ENCODE measurements at places on chromosomes 7 and 10.

DNA sequence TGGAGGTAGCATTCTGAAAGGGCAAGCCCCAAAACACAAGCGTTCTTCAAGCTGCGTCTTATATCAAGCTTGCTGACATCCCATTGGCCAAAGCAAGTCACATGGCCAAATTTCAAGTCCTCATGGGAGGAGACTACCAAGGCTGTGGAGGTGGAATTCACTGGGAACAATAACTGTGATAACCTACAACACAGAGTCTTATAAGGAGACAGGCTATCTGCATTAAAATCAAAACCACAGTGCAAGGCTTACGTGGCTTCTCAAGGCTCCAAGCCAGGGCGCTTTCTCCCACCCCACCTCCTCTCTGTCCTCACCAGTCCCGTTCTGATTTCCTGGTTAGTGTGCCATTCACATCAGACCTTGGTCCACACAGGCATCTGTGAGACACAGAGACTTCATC is 39.4 kb downstream of the ADRB1 start:
- DNase-seq = no peak

DNA sequence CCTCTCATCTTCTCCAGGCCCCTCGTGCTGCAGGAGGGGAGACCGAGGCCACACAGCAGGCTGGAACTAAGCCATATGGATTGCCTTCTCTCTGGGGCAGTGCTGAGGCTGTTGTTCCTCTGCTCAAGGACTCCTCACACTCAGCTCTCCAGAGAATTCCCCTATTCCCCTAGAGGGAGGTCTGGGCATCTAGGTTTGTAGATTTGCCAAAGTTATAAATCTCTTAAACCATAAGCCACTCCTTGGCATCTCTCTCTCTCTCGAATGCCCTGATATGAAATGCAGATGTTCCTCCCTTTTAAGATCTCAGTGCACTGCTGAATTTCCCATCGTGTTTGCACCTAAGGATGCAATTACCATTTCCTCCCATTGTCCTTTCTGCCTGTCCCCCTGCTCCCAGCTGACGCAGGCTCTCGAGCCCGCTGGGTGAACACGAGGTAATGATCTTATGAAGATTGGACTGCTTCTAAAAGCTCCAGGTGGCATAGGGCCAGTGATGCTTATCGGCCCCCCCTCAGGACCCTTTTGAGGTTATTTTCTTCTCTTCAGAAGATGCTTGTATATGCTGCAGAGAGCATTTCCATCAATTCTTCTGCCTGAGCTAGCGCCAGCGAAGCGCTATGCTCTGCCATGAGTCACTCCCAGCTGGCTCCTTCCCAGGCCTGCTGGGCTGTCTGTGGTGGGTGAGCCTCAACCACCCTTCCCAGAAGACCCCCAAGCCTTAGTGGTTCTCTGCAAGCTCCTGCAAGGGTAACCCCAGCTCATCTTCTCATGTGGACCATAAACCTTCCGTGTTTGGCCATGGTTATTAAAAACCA is 41.6 kb upstream of the AQP1 start:
- DNase-seq = no peak

GRCh38 chr7:36051501-36051900 is 101.6 kb upstream of the EEPD1 start:
- DNase-seq = no peak

- DNase-seq = no peak
Observed at GRCh38 chr7:137203351-137203750, 140.2 kb downstream of the PTN start.

GRCh38 chr7:92076509-92076908 is 57.8 kb downstream of the CYP51A1 start:
- no peak for DNase-seq

DNA sequence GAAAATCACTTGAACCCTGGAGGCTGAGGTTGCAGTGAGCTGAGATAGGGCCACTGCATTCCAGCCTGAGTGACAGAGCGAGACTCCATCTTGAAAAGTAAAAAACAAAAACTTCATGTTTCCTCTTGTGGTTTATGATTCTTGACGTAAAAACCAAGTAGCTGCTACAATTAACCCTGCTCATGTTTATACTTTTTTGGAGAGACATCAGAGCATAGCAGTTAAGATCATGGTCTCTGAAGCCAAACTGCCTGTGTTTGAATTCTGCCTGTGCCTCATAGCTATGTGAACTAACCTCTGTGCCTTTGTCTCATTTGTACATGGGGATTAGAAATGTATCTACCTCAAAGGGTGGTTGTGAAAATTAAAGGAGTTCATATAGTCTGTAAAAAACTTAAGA is 27.2 kb downstream of the SUV39H2 start:
- no peak for DNase-seq

- DNase-seq = no peak
Observed at GRCh38 chr7:157396316-157397035, 59.7 kb downstream of the DNAJB6 start.

- no peak for DNase-seq
Observed at GRCh38 chr10:92913973-92914372, 65.7 kb downstream of the EXOC6 start.

- DNase-seq = no peak
Observed at GRCh38 chr10:74223755-74224529, 72.9 kb downstream of the ADK start.

GRCh38 chr10:30435073-30435422 is 1.1 kb downstream of the MAP3K8 start:
- DNase-seq = no peak

DNA sequence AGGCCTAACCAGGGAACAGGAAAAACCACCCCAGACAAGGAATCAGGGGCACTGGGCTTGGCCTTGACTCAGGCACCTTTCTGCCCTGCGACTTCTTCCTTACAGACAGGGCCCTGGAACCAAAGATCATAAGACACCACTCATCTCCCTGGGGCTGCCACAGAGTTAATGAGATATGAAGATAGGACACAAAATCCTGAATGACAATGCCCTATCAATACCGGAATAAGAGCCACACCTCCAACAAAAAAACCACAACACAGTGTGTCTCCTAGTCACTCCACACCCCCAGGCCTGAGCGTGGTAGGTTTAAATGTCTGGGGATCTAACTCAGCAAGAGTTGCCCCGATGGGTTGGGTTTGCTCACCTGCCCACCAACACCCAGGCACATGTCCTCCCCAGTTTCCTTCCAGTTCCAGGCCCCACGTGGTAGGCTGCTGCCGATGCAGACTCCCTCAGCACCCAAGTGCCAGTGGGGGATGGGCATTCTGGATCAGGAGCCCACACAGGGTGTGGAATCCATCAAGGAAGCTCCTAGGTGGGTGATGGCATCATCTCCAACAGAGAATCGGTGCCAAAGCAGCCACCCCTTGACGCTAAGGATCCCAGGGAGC is 3.9 kb downstream of the DLG5 start:
- no peak for DNase-seq

- DNase-seq = no peak
Observed at GRCh38 chr7:94980418-94981142, 73.2 kb downstream of the PPP1R9A start.

- no peak for DNase-seq
Observed at GRCh38 chr10:118482393-118483331, 112.8 kb downstream of the PRLHR start.

DNA sequence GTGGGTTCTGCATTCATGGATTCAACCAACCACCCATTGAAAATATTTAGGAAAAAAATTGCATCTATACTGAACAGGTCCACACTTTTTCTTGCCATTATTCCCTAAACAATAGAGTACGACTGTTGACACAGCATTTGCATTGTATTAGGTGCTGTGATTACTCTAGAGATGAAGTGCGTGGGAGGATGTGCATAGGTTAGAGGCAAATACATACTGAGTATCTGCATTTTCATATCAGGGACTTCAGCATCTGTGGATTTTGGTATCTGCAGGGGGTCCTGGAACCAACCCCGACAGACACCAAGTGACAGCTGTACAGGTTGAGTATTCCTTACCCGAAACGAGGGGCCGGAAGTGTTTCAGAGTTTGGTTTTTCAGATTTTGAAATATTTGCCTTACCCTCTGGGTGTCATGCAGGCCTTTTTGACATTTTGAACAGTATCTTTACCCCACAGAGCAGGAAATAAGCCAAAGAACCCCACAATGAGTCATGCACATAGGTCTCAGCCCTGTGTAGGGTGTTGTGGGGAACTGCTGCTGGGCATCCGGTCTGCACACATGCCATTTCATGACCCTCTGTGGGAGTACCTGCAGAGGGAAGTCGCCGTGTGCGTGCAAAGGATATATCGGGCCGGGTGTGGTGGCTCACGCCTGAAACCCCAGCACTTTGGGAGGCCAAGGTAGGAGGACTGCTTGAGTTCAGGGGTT is 14.5 kb downstream of the NUDT5 start:
- DNase-seq = peak; percentile 32

GRCh38 chr7:36884910-36885309 is 160.6 kb upstream of the AOAH start:
- no peak for DNase-seq

DNA sequence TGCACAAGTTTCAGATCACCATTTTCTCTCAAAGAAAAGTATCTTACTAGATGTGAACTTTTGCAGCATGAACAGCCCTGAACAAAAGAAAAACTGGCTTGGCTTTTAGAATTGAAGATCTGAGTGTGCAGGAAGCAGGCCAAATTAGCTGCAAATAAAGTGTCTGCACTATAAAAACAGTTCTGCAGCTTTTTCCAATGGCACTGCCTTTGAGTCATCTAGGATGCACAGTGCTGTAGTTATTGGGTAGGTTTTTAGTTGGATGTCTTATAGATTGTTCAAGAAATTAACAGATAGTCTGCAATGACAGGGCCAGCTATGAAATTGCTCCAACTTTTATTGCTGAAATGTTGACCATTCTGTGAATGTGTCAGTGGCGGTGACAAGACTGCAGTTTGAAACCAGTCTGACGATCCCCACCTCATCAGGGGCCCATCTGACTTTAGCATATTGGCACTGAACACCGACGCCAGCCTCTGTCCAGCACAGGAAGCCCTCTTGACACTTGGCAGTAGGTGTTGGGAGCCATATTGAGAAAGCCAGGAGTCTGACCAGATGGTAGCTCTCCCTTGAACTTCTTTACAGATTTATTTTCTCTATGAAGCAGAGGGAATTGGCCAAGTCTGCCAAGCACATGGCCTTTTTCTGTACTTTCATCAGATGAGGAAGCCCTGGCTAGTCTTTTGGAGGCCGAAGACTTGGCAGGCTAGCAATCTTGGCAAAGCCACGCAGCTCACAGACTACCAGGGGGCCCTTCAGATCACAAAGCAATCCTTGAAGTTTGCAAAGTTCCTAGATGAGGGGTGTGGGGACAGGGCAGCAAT is 490.6 kb downstream of the NEBL start:
- DNase-seq = no peak

- DNase-seq = no peak
Observed at GRCh38 chr7:30920584-30921539, 9.2 kb downstream of the AQP1 start.
